ENCODE measurements at places on chromosomes 6 and 20. TPM values are rescaled to one million over a fixed set of nuclear protein-coding genes. Genes with fewer than 3 reads are reported as not detected.

Gene RPS21
- total RNA-seq = 347 TPM

Gene UTRN
- 34.9 TPM for total RNA-seq

Gene TMEM170B
- total RNA-seq = 47.9 TPM

Gene NMBR
- total RNA-seq = 4.7 TPM

Gene PDYN
- 4.9 TPM for total RNA-seq

Gene ADGRF5
- total RNA-seq = 7.9 TPM

Gene MUCL3
- not detected for total RNA-seq

Gene ANKRD66
- total RNA-seq = 0.25 TPM

Gene SAMD3
- 6.1 TPM for total RNA-seq

Gene SLC35D3
- total RNA-seq = 0.25 TPM

Gene IPCEF1
- 10.1 TPM for total RNA-seq

Gene CASP8AP2
- total RNA-seq = 35.9 TPM

Gene TDRD6
- 0.74 TPM for total RNA-seq

Gene LTB
- total RNA-seq = not detected

Gene BICRAL
- 21.6 TPM for total RNA-seq

Gene CD83
- total RNA-seq = 17.5 TPM

Gene MAS1
- 0.25 TPM for total RNA-seq

Gene BMP6
- total RNA-seq = 3.4 TPM

Gene NKAIN2
- 115 TPM for total RNA-seq

Gene SPINT4
- total RNA-seq = not detected

Gene E2F3
- 8.4 TPM for total RNA-seq

Gene RSPO3
- 34.4 TPM for total RNA-seq

Gene TRAPPC3L
- under 0.01 TPM for total RNA-seq

Gene ETV7
- total RNA-seq = not detected

Gene CDH26
- total RNA-seq = 2.5 TPM

Gene AVP
- not detected for total RNA-seq

Gene STK38
- total RNA-seq = 12.3 TPM

Gene UST
- total RNA-seq = 30.0 TPM

Gene NTSR1
- 5.7 TPM for total RNA-seq

Gene BFSP1
- total RNA-seq = 0.49 TPM

Gene ZNF133
- total RNA-seq = 21.1 TPM

Gene OR2H1
- not detected for total RNA-seq

Gene ZNF334
- 17.5 TPM for total RNA-seq
